ENCODE measurements at places on chromosomes 5 and 9.

DNA sequence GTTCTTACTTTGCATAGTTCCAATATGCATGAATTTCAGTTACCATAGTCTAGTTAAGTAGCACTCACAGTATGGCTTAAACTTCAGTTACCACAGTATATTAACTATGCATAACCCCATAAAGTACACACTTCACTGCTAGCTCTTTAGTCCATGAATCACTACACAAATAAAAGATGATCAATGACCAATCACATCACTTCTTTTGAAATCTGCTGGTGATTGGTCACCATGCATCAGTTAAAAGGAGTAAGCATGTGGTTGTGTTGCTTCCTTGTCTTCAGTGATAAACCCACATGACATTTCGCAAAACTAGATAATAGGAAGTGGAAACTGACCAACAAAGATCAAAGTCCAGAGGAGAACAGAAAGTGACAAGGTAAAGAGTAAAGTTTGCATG is 79.0 kb downstream of the TAF11L14 start:
- DNase-seq: no peak

DNA sequence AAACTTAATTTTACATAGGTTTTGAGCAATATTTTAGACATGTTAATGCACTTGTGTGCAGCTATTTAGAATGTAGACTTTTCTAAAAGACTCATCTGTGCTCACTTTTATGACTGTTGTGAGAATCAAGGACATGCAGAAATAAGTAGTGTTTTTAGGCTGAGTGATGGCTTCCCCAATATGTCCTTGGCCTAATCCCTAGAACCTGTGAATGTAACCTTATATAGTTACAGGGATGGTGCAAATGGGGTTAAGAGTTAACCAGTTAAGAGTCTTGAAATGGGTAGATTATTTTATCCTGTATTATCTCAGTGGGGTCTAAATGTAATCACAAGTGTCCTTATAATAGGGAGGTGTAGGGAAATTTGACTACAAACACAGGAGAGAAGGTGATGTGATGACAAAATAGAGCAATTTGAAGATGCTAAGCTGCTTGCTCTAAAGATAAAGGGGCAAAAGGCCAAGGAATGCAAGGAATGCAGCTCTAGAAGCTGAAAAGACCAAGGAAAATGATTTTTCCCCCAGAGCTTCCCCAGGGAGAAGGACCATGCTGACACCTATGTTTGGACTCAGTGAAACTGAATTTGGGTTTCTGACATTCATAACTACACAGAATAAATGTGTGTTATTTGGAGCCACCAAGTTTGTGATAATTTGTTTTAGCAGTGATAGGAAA is 298.0 kb upstream of the PAPPA start:
- DNase-seq: no peak

- no peak for DNase-seq
Observed at GRCh38 chr5:55973296-55973695, 21.5 kb downstream of the IL6ST start.

GRCh38 chr5:136028782-136029742 is at the start of gene TGFBI:
Gene TGFBI (plus strand): TSS chr5:136028988. CDS start chr5:136029056, 68 bp downstream.
- DNase-seq: no peak

GRCh38 chr5:82635561-82636288 is 357.6 kb upstream of the RPS23 start:
- no peak for DNase-seq

GRCh38 chr9:2066312-2067273 is 51.4 kb downstream of the SMARCA2 start:
- no peak for DNase-seq

GRCh38 chr9:109510506-109510905 is 12.4 kb upstream of the PTPN3 start:
- no peak for DNase-seq

- no peak for DNase-seq
Observed at GRCh38 chr5:141508798-141509611, 20.1 kb downstream of the PCDHGC5 start.

GRCh38 chr5:99308131-99308530 is 379.3 kb upstream of the CHD1 start:
- DNase-seq: no peak

- DNase-seq: no peak
Observed at GRCh38 chr5:13658761-13659160, 285.7 kb downstream of the DNAH5 start.

GRCh38 chr5:150113047-150113744 is 26.8 kb upstream of the CSF1R start:
- no peak for DNase-seq

DNA sequence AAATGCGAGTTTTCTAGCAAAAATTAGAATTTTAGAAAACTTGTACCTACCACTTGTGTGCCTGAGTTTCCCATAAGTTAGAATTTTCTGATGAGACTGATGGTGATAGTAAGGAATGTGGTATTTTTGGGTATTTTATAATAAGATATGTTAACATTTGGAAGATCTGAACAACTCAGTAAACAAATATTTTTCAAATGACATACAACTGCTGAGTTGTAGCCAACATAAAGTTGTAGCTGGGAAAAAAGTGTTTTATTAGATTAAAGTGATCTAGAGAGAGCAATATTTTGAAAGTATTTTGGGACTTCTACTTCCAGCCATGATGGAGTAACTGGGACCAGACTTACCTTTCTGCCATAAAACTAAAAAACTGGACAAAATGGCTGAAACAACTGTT is 37.9 kb downstream of the GEMIN5 start:
- no peak for DNase-seq

DNA sequence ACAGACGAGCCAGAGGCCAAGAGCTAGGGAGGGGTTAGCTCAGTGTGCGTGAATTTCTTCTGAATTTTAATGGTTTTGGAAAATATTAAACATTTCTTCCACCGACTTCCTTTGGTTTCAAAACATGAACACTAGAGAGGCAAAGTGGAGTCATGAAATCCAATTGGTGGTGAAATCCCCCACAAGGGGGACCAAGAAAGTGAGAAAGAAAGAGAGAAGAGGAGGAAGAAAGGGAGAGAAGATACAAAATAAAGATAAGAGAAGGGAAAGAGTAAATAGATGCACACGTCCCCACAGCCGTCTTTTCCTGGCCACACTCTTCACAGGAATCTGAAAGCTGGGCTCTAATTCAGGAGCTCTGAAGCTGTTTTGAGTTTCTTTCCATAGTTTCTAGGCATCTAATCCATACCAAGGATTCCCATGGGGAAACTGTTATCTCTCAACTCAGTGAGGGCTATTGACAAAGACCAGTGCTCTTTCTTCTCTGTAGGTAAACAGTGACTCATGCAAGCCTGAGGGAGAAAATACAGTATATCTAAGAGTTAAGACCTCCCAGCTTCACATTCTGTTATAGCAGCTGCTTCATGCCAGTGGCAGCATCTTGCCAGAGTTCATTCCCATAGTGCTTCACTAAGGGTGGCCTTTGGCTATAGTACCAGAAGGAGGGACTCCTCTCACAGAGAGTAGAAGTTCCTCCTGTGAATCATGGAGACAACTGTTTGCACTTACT is 115.8 kb upstream of the LIFR start:
- no peak for DNase-seq

- DNase-seq: no peak
Observed at GRCh38 chr5:13188371-13188770, 756.1 kb downstream of the DNAH5 start.

DNA sequence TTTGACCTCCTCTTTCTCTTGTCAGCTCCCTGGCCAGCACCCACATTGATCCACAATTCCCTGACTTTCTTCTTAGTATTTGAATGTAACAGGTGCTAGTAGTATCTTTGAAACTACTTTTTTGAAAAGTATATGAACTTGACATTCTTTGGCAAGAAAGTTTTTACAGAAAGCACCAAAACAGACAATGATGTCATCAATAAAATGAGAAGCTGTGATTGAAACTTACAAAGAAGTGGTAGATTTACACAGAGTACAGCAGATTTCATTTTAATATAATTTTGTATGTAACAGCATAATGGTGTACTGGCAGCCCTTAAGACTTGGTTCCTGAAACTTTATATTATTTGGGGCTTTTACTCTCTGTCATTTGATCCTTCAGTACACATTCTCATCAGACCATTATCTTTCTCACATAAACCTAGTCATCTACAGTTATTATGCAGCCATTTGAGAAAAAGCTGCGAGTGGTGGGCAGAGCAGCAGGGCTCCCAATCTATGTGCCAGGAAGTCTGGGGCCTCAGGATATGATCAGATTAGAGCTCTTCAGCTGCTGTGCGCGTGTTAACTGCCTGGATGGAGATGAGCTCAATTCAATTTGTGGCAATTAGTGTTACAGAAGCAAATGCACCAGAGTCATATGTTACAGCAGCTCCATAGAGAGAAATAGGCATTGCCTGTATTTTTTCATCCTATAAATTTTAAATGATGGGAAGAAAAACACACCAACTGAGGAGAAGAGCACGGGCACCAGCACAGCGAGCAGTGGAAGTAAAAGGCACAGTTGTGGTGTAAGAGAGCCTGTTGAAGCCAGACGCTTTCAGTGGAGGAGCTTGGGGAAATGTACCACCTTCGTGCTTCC is 126.1 kb downstream of the STARD4 start:
- DNase-seq: no peak

- DNase-seq: no peak
Observed at GRCh38 chr5:9363449-9363848, 182.4 kb downstream of the SEMA5A start.

GRCh38 chr5:79547429-79547822 is 33.5 kb upstream of the HOMER1 start:
- no peak for DNase-seq

DNA sequence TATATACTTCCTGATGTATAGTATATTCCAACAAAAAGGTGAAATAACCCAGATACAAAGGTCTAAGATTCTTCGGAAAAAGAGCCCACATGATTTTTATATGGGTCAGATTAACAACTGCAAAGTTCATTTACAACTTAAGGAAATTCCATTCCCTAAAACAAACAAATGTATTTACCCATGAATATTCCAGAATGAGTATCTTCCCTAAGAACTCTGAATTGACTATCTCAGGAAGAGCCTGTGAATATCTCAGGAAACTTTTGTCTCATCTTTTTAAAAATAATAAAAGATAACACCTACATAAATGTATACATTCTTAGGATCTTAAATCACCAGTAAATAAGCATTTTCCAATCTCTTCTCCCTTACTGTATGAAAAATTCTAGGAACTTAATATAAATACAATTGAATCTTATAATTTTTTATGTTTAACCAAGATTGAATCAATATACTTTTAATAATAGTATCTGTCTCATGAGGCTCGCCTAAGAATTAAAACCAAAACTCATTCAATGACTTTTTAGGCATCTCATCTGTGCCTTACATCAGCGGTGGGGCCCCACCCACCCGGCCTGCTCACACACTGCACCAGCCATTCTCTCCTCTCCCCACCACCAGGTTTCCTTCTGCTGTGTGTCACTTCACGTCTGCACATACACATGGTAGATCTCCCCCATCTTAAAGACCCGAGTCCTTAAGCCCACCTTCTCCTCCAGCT is 78.1 kb downstream of the RAPGEF1 start:
- DNase-seq: peak; percentile 20

- DNase-seq: no peak
Observed at GRCh38 chr9:30846651-30847050, 1537.8 kb upstream of the ACO1 start.

- peak; percentile 29 for DNase-seq
Observed at GRCh38 chr9:114348906-114349482, 19.3 kb downstream of the ORM2 start.

DNA sequence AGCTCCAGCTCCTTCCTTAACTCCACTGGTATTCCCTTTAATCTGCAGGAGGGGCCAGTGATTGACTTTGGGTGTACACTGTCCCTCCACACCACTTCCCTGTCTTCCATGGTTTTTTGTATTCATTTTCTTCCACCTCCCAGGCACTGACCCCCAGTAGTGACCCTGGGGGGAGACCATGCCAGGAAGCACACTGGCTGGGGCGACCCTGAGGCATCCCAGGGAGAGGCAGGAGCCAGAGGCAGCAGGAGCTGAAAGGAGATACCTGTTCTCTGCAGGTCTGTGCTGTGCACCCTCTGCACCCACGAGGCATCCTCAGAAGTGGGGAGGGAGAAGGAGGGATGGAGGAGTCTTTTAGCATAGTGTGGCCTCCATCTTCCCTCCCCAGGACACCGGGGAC is 27.6 kb downstream of the IRX4 start:
- DNase-seq: no peak

- DNase-seq: no peak
Observed at GRCh38 chr5:35096216-35096615, 48.5 kb upstream of the AGXT2 start.

GRCh38 chr5:54774281-54775170 is 210.9 kb downstream of the ESM1 start:
- DNase-seq: no peak

GRCh38 chr5:170263906-170264305 is 31.1 kb downstream of the C5orf58 start:
- DNase-seq: no peak

GRCh38 chr5:14146725-14147124 is 3.6 kb downstream of the TRIO start:
- no peak for DNase-seq

- no peak for DNase-seq
Observed at GRCh38 chr9:136686534-136686793, 793 bp downstream of the AGPAT2 start.

DNA sequence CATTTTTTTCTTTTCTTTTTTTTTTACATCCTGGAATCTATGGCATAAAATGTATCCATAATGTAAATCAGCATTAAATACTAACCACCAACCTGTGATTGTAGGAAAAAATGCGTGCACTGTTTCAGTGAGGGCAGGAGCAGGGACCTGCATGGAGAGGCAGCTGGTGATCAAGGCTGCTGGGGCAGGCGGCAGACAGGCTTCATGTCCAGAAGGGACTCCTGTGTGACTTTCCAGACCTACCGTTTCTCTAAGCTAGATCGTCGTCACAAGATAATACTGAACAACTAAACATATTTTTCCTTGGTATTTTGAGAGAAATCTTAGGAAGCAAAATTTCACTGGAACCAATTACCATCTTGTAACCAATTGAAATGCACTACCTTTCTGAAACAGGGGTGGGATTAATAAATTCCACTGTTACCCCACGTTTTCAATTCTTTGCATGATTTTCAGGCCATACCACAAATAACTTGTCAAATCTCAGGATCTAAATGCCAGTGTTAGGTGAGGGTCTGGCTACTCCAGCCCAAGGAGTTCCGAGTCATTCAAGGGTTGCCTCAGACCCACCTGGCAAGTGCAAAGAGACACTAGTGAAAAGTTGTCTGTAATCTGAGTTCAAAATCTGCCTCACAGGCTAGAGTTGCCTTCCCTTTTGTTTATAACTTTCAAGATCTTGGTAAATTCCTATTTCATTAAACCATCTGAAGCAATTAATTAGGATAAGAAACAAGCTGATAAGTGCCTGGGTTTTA is 198.2 kb downstream of the SEMA5A start:
- DNase-seq: no peak

All from activated naive CD4-positive, alpha-beta T cell (primary cell).